Activated CD4-positive, CD25-positive, alpha-beta regulatory T cell treated with anti-CD3 and anti-CD28 coated beads, Interleukin-2, amount 50 U/mL, for 16 hours (primary cell): ENCODE measurements at places on chromosomes 2 and 18.

DNA sequence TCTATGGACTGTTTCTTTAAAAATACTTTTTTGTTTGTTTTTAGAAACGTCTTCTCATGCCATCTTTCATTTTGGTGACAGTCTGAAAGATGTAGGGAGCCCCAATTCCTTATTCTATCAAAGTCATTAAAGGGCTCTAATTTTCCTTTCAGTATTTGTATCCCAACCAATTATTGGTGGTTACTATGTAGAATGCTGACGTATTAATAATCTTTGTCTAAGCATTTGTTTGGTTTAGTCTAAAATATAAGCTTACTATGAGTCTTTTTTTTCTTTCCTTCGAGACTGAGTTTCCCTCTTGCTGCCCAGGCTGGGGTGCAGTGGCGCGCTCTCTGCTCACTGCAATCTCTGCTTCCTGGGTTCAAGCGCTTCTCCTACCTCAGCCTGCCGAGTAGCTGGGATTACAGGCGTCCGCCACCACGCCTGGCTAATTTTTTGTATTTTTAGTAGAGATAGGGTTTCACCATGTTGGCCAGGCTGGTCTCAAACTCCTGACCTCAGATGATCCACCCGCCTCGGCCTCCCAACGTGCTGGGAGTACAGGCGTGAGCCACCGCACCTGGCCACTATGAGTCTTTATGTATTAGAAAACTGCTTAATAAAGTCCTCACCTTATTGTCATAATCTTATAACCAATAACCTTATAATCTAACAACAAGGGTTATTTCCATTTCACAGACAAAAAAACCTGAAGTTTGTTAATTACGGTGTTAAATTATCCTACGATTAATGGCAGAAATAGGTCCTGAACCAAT, 849 bp upstream of the VRK2 start:
- DNase-seq, result no peak

GRCh38 chr2:118774458-118775133, 72.9 kb downstream of the EN1 start:
- no peak for DNase-seq

- DNase-seq, result no peak
These were observed 4.9 kb downstream of the CCT7 start for GRCh38 chr2:73238976-73239375.

- no peak for DNase-seq
These were observed 58.8 kb downstream of the ARHGEF33 start for GRCh38 chr2:38948387-38948882.

GRCh38 chr2:108412995-108413710, 35.4 kb downstream of the SULT1C4 start:
- no peak for DNase-seq

GRCh38 chr2:69742322-69742952, 503 bp downstream of the ANXA4 start:
- no peak for DNase-seq

- no peak for DNase-seq
These were observed 347.2 kb upstream of the TNP1 start for GRCh38 chr2:217206907-217207698.
